ENCODE measurements at places on chromosomes 6 and 20.

GRCh38 chr6:87182321-87182720, 27.0 kb downstream of the ZNF292 start:
- no peak for DNase-seq

DNA sequence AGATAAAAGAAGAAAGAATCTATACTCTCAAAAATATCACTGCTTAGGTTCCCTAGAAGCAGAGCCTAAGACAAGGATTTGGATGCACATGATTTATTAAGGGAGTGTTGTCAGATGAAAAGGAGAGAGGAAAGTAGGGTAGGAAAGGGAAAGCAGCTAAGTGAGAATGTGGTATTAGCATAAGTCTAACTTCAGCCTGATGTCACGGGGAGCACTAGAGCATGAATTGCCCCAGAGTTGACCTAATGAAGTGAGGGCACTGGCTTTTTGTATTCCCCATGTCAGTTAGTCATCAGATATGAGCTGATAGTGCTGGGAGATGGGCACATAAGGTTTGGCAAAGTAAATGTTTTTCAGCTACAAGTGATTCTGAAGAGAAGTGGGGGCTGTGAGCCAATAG, 129.0 kb upstream of the THEMIS start:
- no peak for DNase-seq

DNA sequence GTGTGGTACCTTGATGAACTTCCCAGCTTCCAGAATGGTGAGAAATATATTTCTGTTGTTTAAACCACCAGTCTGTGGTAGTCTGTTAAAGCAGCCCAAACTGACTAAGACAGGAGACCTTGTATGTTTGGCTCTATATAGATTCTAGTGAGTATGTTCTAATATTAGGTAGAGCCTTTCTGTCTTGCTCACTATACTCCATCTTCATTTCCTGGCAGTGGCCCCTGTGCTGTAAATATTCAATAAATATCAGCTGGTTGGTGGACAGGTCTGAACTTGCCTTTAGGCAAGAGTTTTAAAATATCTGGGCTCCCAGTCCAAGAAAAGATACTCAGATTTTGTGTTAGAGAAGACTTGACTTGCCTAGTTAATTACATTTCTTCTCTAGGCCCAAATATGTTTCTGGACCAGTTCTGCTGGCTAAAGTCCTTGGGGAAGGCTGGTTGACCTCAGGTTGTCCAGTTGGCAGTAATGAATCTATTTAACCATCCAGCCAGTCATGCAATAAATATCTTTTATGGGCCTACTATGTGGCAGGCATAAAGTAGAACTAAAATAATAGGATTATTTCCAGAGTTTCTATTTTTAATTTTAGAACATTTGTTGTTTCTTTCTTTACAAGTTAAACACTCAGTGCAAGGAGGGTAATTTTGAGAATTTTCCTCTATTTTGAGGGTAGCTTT, 22.3 kb downstream of the PPP1R14C start:
- DNase-seq: no peak

GRCh38 chr6:133820208-133820607, 68.7 kb upstream of the TCF21 start:
- DNase-seq: no peak

- no peak for DNase-seq
These were observed 1220.0 kb upstream of the GJE1 start for GRCh38 chr6:140912686-140913085.

GRCh38 chr20:34736106-34736735, 32.1 kb downstream of the TP53INP2 start:
- DNase-seq: no peak

- no peak for DNase-seq
These were observed 1.2 kb downstream of the FOXA2 start for GRCh38 chr20:22582964-22583772.
